ENCODE measurements at places on chromosomes 3 and 15.
A peak's percentile ranks its signal among the peaks of the same experiment; 100 is the strongest.

- DNase-seq: no peak
Observed at GRCh38 chr15:68334661-68335124, 57.1 kb downstream of the FEM1B start.

DNA sequence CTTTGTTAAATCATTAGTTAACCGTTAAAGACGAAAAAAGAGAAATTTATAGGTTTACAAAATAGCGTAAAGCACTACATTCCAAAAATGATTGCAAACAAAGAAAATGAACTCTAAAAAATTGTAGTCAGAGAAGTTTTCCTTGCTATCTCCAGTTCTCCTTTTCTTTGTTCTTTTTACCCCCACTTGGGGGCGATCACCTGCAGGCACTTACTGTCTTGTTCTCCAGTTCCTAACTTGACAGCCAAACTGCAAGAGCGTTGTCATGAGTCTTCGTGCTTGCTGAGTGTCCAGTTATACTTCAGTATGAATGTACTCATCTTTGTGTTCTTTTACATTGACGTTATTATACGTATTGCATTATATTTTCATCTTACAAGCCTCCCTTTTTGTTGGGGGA, 54.5 kb downstream of the CHD2 start:
- DNase-seq: peak; percentile 17

GRCh38 chr3:7290077-7290825, 429.3 kb downstream of the GRM7 start:
- no peak for DNase-seq

- DNase-seq: no peak
Observed at GRCh38 chr3:126927846-126928245, 55.1 kb upstream of the PLXNA1 start.

- no peak for DNase-seq
Observed at GRCh38 chr15:101642361-101642760, 9.8 kb downstream of the TM2D3 start.

DNA sequence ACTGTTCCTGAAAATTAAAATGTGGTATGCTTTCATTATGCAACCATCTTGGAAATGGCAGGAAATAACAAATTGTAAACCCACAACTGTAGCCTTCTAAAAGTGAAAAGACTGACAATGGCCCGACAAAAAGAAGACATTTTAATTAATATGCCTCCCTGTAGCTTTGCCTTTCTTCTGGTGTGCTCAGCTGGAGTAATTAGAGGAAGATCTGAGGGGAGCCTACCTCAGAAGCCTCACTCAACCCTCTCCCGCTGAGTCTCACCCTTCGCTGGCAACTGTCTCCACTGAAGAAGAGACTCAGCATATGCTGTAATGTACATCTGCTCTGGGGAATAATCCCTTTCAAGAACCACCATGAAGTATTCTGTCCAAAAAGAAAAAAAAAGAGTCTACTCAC, 104.7 kb upstream of the SETMAR start:
- DNase-seq: no peak

DNA sequence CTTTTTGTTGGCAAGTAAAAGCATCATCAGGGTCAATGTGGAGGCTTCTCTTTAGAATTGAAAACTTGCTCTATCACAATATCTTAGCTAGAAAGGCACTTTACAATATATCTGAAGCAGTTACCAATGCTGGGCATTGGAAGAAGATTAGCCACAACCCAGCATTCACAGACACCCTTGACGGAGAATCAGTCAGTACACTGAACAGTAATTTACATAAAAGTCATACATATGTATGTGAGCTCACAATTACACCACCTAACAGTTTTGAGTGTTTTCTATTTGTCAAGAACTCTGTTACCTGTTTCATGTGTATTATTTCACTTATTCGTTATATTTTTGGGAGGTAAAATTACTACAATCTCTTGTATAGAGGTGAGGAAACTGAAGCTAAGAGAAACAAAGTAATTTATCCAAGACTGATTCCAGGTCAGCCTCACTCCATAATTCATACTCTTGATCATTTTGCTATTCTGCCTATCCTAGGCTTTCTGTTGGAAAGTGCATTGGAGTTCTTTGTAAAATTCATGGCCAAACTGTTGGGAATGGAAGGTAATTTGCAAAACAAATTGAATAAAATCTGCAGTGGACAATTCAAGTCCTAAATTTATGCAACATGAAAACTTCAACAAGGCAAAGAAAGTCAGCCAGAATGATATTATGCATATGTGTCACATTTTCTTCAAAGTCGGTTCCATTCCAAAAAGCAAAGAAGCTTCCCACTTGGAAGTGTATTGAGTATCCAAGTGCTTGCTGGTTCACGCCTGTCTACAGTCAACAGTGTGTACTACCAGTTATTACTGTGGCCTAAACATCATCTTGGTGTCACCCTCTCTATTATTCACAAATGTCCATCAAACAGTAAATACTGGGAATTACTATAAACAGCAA, 223.7 kb upstream of the SEMA6D start:
- DNase-seq: no peak

- DNase-seq: no peak
Observed at GRCh38 chr15:31349233-31350141, 22.9 kb downstream of the KLF13 start.

DNA sequence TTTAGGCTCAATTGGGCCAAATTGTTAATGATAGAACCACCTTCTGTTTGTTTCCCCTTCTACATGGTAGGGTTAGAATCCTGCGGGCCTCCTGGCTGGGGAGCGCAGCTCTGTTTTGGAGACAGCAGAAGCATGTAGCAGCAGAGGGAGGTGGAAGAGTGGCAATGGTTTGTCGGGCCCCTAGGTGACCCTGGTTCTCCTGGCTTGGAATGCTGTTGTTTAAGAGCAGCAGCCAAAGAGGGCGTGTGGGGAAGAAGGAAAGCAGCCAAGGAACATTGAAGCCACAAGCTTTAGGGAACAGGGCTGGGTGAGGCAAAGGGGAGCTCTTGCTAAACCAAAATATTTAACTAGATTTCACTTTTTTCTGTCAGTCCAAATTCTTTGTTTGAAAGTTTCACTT, 213.7 kb upstream of the NR2E3 start:
- no peak for DNase-seq

DNA sequence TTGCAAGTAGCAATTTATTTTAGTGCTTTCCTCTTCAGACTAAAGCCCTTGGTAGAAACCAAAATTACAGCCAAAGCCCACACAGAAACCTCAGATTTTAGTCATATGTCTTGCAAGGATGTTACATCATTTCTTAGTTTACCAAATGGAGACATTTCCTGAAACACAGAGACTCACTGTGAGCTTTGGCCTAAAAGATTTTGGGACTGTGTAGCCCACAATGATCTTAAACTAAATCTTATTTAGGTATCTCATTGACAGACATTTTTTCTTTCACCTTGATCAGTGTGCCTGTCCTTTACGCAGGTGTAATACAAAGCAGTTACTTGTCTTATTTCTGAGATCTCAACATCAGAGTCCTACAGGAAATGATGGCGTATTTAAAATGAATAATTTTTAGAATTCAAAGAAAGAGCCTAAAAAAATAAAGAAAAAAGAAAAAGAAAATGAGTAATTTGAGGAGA, 27.8 kb upstream of the AP4E1 start:
- DNase-seq: peak; percentile 89

- no peak for DNase-seq
Observed at GRCh38 chr3:190984502-190985244, 122.2 kb upstream of the GMNC start.

DNA sequence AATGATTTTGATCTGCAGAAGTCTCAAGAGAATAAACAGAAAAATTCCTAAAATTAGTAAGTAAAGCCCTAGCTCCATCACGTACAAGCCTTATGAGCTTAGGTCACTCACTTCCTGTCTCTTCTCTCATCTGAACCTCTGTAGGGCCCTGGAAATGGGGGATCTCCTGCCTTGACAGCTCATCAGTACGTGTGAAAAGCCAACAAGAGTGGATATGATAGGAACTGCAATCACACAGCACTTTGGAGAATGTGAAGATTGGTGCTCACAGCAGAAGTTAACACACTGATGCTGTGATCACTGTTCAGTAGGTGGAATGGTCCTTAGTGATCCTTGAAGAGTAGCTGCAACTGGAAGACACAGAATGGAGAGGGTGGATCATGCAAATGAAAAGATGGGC, 27.8 kb upstream of the ALDH1L1 start:
- DNase-seq: no peak

- DNase-seq: no peak
Observed at GRCh38 chr3:38360345-38360744, 13.8 kb downstream of the XYLB start.

- no peak for DNase-seq
Observed at GRCh38 chr3:117669774-117670173, 960.2 kb downstream of the TUSC7 start.

- peak; percentile 63 for DNase-seq
Observed at GRCh38 chr3:187025254-187025655, 94.9 kb downstream of the ST6GAL1 start.

DNA sequence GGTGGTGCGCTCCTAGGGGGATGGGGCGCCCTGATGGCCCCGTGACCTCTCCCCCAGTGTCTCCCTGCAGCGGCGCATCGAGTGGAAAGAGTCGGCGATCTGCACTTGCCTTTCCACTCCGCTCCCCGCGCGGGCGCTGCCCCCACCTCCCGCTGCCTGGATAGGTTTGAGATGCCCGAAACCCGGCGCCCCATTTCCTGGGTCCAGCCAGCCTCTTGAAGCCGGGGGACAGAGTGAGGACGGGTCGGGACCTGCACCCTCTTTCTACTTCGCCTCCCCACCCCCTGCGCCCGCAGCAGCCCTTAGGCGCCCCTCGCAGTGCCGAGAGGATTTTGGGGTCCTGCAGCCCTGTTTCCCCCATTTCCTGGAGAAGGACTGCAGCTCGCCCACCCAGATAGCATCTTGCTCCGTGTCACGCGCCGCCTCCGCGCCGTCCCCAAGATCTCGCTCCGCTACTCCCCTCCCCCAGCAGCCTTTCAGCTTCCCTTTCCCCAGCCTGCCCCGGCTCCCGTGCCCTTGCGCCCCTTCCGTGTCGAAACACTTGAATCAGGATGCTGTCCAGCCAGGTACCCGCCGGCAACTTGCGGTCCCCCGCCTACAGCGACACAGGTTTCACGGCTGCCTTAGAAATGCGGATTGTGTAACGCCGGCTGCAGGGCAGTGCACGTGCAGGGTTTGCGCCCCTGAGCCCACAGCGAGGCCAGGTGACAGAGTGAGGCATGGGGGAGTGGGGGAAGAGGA, 519 bp downstream of the ABHD6 start:
- DNase-seq: peak; percentile 51

- DNase-seq: no peak
Observed at GRCh38 chr3:125136515-125136914, 76.0 kb downstream of the SLC12A8 start.

GRCh38 chr15:41730543-41730942, 43.7 kb upstream of the MAPKBP1 start:
- DNase-seq: no peak

- DNase-seq: no peak
Observed at GRCh38 chr3:10600296-10600714, 94.9 kb upstream of the ATP2B2 start.

DNA sequence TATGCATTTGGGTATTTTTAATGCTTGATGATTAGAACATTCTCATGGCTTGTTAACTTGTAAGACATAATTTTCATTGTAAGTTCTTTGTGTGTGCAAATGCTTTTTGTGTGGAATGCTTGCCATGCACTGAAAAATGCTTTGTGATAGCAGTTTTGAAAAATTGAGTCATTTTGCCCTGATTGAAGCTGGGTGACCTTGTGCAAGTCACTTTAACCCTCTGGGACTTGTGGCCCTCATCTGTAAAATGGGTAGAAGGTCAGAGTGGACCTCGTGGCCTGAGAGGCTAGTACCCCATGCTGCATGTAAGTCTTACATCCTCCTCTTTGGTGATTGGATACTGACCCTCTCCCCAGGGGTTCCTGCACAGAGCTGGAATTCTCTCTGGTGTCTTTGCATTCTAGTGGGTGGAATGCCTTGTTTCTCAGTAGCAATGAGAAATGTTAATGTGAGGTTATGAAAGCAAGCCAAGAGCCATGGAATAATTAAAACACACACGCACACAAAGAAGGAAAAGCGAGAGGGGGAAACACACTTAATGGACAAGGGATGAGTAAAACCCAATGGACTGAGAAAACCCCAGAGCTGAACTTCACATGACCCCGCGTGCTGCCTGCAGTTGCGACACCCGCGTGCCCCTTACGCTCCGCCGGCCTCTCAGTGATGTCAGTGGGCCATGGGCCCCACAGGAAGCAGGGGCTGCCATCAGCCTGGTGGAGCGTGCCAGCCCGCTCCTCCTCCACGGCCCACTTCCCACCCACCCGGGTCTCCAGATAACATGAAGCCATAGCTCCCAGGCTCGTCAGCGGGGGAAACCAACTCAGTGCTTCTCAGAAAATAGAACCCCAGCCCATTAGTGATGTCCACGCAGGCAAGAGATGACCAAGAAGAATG, 44.0 kb downstream of the SMAD3 start:
- DNase-seq: no peak

DNA sequence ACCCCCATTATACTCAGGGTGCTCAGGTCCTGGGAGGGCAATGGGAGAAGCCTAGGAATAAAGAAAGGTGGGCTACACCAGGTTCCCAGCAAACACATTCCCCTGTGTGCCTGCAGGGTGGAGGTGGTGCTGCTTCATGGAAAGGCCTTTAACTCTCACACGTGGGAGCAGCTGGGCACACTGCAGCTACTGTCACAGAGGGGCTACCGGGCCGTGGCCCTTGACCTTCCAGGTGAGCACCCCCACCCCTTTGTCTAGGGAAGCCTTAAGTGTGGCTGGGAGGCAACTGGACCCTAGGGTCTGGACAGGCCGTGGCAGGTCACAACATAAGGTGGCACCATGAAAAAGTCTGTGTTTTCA, 3.3 kb downstream of the ABHD14A start:
- DNase-seq: no peak

DNA sequence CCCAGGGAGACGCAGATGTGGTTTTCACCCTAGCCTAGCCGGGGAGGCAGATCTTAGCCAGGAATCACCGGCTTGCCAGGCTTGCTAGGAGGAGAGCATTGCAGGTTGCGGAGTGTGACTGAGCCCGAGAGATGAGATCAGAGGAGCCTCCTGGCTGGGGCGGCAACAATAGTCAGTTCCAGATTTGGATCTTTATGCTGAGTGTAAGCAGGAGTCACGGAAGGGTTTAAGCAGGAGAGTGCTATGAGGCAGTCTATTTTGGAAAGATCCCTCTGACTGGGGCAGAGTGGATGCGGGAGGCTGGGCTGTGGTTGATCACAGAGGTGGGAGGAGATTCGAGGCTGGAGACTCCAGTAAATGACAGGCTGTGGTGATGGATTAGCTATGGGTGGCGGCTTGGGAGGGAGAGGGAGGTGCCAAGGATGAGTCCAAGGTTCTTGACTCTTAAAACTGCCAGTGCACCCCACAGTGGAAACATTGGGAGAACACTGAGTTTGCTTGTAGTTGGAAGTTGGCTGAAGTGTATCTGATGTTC, 10.4 kb upstream of the BAHD1 start:
- no peak for DNase-seq

GRCh38 chr3:169603661-169604060, 59.9 kb downstream of the MECOM start:
- no peak for DNase-seq

GRCh38 chr15:91897585-91898372, 44.3 kb downstream of the SLCO3A1 start:
- no peak for DNase-seq

GRCh38 chr3:142787719-142788118, 63.9 kb downstream of the TRPC1 start:
- DNase-seq: no peak
